AG09309 (cell line): ENCODE measurements at places on chromosomes 3 and 15.

DNA sequence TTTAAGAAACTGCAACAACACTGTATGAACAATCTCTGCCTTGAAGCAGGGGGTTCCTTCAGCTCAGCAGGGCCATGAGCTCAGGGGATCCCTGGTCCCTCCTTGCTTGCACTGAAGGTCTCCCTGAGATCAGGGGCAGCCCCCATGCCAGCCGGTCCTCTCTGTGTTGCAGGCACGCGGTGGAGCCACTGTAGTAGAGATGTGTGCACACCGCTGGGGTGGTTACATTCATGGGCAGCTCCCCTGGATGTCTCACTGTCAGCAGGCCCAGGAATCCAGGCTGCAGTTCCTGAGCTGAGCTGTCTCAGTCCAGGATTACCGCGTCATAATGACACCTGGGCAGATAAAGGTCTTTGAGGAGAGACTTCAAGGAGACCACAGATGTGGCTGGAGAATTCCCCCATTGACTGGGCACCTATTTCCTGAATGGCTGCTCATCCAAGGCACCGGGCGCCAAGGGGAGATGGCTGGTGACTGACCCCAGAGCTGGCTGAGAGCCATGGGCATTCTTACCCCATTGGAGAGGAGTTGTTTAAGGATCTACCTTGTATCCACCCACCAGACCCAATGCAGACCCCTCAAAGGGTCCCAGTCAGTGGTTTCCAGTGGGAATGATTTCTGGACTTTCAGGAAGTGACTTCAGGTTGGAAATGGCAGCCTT is 10.4 kb upstream of the KLF13 start:
- DNase-seq: no peak

GRCh38 chr15:55968923-55969322 is 24.5 kb downstream of the NEDD4 start:
- no peak for DNase-seq

DNA sequence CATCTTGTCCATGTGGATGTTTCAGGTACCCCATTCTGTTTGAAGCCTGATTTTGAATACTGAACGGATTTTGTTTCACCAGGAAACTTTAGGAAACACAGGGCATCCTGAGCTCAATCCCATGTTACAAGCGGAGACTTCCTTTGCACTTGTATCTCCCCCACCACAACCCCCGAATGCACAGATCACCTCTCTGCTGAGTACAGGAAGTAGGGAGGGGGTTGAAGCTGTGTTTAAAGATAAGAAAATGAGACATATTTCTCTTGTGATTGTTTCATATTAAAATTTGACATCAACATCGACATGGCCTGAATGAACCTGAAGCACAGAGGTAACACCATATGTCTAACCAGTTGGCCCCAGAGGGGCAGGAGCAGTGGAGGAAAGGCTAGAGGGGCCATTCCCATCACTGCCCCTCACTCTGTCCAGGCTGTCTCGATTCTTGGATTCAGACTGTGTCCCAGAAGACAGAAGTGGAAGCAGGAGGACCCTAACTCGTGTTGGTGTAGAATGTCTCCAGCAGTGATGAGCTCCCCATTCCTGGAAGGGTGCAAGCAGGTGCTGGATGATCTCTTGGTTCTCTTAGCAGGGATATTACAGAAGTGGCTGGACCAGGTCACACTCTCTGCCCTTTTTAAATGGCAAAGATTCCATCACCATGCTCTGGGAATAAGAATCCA is 59.6 kb upstream of the IQSEC1 start:
- no peak for DNase-seq

DNA sequence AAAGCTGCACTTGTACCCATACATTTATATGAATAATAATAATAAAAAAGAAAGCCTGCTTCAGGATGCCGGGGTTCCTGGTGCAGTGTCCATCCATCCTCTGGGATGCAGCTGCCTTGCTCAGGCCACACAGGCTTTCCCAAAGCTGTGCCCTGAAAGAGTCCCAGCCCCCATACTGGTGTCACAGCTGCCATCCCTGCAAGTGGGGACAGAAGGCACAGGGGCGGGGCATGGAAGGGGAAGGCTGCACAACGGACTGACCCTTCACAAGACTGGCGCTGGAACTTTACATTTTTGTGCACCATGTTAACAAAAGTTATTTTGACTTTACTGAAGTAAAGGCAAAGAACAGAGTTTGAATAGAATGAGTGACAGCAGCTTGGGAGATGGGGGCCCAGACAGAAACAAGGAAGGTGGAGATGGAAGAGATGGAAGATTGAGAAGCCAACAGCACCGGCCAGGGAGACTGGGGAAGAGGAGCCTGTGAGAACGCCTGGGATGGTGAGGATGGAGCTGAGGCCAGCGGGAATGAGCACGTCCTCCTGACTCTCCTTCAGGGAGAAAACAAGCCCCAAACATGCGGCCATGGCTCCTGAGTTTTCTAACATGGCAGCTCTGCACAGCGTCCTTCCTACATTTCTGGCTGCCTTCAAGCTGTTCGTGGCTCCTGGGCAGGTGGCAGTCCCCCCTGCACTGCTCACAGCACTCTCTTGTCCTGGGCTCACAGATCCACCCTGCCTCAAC is 73.1 kb downstream of the ABTB1 start:
- no peak for DNase-seq

- DNase-seq: no peak
These were observed 197.5 kb downstream of the UBE3A start for GRCh38 chr15:25241241-25241801.

GRCh38 chr3:107209302-107209990 is 167.8 kb upstream of the CCDC54 start:
- no peak for DNase-seq

- DNase-seq: no peak
These were observed 58.9 kb downstream of the FOXP1 start for GRCh38 chr3:71524672-71525071.

GRCh38 chr15:71192816-71193215 is 77.5 kb downstream of the THSD4 start:
- no peak for DNase-seq

- DNase-seq: no peak
These were observed 420.4 kb downstream of the PDCD6IP start for GRCh38 chr3:34218706-34219385.

DNA sequence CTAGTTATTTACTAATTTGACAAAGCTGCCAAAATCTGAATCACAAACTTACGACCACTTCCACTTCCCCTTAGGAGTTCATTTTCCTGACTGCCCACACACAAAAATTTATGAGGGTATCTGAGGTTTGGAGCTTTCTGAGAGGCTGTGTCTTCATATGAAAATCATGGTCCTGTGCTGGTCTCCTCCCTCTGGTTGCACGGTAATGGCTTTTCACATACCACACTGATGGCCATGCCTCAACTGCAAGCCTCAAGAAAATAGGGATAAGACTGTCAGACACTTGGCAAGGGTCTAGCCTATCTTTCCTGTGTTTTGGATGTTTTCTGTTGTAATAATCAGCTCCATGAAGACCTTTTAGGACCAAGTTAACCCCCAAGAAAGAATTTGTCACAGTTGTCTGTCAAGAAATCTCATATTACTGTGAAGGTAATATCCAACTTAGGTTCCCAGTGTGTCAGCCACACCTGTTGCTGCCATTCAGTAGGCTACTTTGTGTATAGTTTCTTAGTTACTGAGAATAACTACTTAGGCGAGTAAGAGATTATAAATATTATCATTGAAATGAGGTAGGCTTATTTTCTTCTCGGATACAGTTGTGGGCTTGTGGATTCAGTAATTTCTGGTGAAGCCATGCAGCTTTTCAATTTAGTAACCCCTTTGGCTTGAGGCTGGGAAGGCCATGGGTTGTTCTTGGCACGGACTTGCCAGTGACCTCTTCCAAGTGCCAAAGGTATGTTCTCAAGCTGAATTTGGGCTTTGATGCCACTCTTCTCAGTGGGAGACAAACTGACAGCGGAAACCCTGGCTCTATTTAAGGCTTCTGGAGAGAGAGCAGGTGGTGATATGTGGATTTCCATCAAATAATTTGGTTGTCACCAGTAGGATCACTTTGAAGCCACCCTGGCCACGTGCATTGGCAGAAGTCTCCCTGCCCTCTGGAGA is 101.1 kb downstream of the RYR3 start:
- no peak for DNase-seq

DNA sequence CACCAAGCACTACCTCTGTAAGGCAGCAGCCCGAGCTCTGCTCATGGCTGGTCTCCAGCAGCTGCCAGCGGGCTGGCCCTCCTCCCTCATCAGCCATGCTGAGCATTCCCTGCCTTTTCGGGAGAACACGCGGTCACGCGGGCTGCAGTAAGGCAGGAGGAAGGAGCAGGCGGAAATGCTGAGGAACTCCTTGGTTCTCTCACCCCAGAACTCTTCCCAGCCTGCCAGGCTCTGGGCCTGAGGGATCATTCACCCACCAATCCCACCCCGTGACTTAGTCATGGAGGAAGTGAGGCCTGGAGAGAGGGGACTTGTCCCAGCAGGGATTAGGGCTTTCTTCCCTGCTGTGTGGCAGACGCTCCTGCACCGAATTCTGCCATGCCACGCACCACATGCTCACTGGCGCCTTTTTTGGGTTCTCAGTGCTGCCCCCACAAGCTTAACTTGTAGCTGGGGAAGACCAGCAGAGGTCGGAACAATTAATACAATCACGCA is 42.9 kb upstream of the RPL32 start:
- DNase-seq: no peak

GRCh38 chr3:11835028-11835639 is 11.6 kb downstream of the TAMM41 start:
- no peak for DNase-seq

DNA sequence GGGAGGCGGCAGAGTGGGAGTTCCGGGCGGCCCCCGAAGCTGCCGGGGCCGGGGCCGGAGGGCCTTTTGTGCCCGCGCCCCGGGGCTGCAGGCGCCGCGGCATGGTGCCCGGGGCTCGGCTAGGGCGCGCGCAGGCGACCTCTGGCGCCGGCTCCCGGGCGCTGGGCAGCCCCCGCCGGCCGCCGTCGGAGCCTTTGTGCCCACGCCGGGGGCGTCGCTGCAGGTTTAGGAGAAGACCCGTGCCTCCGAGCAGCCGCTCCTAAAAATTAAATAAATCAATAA is 299 bp downstream of the PAQR9 start:
- DNase-seq: no peak

DNA sequence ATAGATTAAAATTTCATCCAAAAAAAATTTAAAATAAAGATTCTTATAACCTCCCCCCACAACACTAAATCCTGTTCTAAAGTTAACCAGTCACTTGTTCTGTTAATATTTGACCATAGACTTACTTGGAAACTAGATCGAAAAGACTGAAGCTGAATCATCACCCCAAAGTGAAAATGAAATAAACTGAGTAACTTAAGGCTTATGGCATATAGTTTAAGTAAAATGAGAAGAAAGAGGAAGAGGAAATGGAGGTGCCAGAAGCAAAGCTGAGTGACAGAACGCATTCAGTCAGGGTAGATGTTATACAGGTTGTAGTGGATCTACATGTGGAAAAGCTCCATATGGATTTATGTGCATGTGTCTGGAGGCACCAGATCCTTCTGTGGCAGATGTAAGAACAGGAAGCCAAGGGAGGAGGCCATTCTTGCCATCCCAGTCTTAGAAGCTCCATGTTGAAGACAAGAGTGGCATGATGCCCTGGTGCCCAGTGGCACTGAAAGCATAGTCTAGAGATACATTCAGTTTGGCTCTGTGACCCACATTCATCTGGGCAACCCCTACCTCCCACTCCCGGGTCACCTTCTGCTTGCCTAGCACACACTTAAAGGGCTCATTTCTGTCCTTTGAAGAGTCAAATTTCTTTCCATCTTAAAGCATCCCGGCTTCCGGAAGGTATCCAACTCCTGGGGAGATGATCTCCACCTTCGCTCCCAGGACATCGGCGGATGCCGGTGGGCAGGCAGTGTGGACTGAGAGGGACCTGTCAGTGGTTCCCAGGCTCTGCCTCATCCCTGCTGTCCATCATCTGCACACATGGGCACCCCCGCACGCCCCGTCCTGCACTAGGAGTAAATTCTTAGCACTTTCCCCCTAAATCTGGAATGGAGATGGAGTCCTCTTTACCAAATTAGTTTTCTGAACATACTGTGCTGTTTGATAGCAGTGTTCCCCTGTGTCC is 90.8 kb downstream of the NEO1 start:
- DNase-seq: no peak
